ENCODE measurements at places on chromosomes 4 and X.

- no peak for DNase-seq
These were observed 11.6 kb downstream of the ARSF start for GRCh38 chrX:3052860-3053259.

GRCh38 chrX:54865208-54865607, 55.4 kb upstream of the TRO start:
- DNase-seq = no peak

DNA sequence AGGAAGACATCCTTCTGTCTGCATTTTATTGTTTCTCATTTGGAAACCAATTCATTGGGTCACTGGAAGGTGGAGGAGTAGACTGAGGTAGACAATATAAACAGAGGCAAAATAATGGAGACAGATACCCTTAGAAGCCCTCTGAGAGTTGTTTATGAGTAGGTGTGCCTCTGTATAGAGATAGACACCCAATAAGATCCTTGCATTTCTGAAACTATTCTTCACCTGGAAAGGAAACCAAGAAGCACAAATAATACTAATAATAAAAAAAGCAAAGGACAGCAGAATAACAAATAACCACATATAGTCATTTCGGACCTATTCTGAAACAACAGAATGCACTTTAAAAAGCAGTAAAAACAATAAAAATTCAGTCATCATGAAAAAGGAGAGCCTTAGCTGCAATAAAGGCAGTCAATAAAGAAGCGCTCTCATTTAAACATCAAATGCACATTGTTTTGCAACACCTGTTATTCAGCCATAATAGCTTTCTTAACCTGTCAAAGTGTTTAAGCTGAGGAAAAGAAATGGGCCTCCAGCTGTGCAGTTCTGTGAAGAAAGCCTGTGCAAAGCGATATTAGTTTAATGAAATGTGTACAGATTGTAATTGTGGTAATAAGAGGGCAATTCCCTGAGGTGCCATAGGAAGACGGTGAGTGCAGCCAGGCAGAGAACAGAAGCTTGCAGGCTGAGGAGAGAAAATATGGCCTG, 904.2 kb downstream of the STPG2 start:
- no peak for DNase-seq

- no peak for DNase-seq
These were observed 7.9 kb upstream of the EMCN start for GRCh38 chr4:100525686-100526085.

DNA sequence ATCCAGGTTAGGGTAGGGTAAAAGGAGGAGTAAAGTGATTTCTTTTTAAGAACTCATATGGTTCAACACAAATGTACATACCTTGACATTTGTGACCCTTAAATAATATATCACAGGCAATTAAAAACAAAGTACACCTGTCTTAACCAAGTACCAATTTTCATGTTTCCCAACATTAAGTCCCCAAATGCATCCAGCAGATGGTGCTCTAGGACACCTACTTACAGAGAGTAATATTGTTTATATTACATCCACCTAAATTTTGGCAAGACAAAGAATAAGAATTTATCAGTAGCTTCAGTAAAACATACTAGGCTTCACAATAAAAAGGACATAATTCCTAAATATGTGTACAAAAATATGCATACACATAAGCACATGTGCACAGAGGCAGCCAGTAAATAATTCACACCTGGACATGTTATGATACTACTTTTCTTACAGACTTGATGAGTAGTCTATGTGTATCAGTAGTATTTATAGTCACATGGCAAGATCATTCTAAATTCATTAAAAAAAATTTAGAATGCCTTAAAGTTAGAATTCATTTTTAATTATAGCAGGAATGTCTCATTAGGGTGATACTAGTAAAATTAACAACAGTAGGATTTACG, 219.7 kb downstream of the DCLK2 start:
- no peak for DNase-seq

- no peak for DNase-seq
These were observed 54.6 kb downstream of the PROM1 start for GRCh38 chr4:16029262-16029661.

GRCh38 chr4:116016201-116016600, 902.8 kb upstream of the NDST4 start:
- no peak for DNase-seq

GRCh38 chr4:60396341-60397049, 803.6 kb upstream of the ADGRL3 start:
- DNase-seq = no peak

All from activated T-helper 1 cell treated with anti-CD3 and anti-CD28 coated beads, Interleukin-2, amount 50 U/mL, for 16 hours (primary cell).